ELR (cell line): ENCODE measurements at places on chromosomes 2 and 18.
A peak's percentile ranks its signal among the peaks of the same experiment; 100 is the strongest.

DNA sequence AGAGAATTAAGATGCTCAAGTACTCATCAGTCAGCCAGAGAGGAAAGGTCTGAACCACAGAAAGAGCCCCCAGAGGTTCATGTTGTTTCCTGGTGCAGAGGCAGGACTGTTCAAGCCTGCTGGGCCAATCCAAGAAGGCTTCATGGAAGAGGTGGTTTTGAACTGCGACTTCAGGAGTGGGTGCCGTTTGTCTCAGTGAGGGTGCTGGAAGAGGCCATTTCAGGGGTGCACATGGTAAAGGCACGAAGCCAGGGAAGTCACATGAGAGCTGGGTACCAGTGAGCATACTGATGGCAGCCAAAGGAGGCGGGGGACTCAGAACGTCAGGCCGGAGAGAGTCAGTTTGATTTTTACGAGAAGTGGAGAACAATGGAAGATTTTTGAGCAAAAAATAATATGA lies 55.5 kb downstream of the EMILIN2 start:
- no peak for DNase-seq

GRCh38 chr2:145593991-145594614 lies 1074.2 kb upstream of the ZEB2 start:
- DNase-seq, result peak; percentile 97

DNA sequence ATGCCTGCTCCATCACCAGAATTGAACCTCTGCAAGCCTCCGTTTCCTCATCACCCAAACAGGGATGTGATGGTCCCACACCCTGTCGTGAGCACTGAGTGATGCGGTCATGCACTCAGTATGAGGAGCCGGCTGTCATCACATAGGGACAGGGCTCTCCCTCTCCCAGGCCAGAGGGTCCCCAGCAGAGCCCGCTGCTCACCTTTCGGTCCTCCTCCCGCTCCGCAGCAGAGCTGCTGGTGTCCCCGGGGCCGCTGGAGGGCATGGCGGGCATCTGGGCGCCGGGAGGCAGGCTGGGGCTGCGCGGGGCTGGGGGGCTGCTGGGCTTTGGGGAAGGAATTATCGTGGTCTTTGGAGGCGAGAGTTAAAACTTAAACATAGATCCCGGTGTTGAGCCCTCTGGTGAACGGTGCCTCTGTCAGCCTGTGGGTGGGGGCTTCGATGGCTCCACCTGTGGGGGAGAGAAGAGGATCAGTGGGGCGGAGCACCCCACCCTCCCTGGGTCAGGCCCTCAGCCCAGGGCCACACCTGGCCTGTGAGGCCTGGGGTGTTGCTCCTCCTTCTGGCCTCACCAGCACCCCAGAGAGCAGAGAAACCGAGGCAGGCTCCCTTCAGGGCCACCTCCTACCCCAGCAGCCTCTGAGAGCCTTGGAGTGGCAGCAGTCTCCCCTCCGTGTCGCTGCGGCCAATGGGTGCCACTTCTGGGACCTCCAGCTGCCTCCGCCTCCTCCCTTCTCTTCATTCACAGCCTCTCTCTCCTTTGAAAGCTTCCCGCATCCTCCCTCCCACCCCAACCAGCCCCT lies 27.8 kb downstream of the DNMT3A start:
- DNase-seq, result no peak

DNA sequence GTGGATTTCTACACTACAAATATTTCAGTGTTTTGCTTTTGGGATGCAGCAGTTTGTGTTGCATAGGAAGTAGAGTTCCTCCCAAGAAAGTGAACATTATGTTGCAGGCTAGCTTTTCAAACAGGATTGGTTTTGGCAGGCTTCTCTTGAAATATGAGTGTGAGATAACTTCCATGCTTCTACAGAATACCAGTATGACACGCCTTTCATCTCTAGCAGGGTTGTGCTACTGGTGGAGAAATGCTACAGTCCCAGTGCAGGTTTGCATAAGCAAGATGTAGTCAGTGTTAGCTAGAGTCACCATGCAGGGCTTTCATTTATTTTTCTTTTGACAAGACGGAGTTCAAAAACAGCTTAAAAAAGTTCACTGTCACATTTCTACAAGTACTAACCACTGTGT lies 17.1 kb upstream of the CAVIN2 start:
- no peak for DNase-seq

- no peak for DNase-seq
Observed at GRCh38 chr2:68295516-68295915, 24.2 kb downstream of the CNRIP1 start.

- DNase-seq, result no peak
Observed at GRCh38 chr2:37098416-37099118, 14.2 kb downstream of the GPATCH11 start.

- no peak for DNase-seq
Observed at GRCh38 chr2:21038403-21039073, 5.3 kb downstream of the APOB start.

DNA sequence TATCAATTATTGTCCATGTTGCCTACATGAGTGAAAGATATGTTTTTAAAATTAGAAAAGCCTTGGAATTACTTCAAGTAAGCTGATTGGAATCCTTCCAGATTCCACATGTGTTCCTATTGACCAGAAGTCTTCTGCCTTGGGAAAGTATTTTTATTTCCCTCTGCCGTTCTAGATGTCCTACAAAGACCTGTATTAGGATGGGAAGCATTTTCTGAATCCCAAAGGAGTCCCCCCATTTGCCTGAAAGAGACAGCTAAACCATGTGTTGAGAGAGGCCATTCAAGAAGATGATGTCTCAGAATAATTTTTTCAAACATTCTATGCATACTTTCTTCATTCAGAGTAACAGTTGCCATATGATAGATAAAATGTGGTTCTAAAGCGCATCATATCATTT lies 19.0 kb upstream of the MYO1B start:
- no peak for DNase-seq
